Upper lobe of right lung (tissue), 1 donor: ENCODE measurements at places on chromosomes 13 and 19. TPM values are rescaled to one million over a fixed set of nuclear protein-coding genes. Genes with fewer than 3 reads are reported as not detected.
A peak's percentile ranks its signal among the peaks of the same experiment; 100 is the strongest.

DNA sequence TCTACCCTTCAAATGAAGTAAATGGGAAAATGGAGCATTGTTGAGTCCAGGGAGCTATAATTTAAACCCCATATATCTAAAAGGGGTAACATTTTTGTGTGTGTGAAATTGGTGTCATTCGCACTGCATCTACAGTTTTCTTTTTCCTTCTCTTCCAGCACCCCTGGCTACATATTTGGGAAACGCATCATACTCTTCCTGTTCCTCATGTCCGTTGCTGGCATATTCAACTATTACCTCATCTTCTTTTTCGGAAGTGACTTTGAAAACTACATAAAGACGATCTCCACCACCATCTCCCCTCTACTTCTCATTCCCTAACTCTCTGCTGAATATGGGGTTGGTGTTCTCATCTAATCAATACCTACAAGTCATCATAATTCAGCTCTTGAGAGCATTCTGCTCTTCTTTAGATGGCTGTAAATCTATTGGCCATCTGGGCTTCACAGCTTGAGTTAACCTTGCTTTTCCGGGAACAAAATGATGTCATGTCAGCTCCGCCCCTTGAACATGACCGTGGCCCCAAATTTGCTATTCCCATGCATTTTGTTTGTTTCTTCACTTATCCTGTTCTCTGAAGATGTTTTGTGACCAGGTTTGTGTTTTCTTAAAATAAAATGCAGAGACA lies 28.6 kb downstream of the ALOX5AP start:
- no peaks in the 10 kb centered on the region for H3K27me3 ChIP-seq
- no peak overlapping the region for H3K4me3 ChIP-seq
- no peaks in the 10 kb centered on the region for H3K36me3 ChIP-seq
- H3K27ac ChIP-seq, result no peak overlapping the region
- no peak for DNase-seq

DNA sequence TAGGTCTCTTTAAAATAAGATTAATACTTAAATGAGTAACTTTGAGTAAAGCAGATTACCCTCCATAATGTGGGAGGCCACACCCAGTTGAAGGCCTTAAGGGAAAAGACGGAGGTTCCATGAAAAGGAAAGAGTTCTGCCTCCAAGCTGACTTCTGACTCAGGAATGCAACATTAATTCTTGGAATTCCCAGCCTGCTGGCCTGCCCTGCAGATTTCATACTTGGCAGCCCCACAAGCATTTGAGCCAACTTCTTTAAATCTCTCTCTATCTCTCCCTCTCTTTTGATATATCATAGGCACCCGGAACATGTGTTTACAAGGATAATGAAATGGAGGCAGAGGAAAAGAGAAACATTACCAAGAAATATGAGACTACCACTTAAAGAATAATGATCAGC lies 902.3 kb upstream of the MIR17HG start:
- H3K36me3 ChIP-seq, result no peaks in the 10 kb centered on the region
- no peak overlapping the region for H3K27ac ChIP-seq
- no peak overlapping the region for H3K4me3 ChIP-seq
- DNase-seq, result no peak
- H3K4me1 ChIP-seq, result peaks cover 4% of the 10 kb centered on the region

- H3K36me3 ChIP-seq, result peaks cover 35% of the 10 kb centered on the region
- no peak overlapping the region for H3K27ac ChIP-seq
- DNase-seq, result no peak
Observed at GRCh38 chr19:3462991-3463713, 17.2 kb downstream of the SMIM24 start.

DNA sequence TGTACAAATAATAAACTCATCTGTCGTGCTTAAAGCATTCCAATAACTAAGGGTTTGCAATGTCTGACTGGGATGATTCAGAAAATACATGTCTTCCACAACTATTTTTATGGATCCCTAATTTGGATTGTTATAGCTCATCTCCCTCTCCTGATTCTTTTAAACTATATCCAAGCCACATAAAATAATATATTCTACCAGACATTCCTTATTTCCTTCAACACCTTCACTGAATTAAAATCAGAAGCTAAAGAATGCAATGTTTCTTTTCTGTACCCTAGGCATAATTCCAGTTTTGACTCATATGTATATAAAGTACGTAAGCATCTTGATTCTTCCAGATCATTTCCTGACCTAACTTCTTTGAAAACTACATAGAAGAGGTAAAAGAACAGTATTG lies 420.4 kb downstream of the EFNB2 start:
- no peaks in the 10 kb centered on the region for H3K36me3 ChIP-seq
- no peaks in the 10 kb centered on the region for H3K27me3 ChIP-seq
- DNase-seq, result no peak
- no peaks in the 10 kb centered on the region for H3K4me1 ChIP-seq

DNA sequence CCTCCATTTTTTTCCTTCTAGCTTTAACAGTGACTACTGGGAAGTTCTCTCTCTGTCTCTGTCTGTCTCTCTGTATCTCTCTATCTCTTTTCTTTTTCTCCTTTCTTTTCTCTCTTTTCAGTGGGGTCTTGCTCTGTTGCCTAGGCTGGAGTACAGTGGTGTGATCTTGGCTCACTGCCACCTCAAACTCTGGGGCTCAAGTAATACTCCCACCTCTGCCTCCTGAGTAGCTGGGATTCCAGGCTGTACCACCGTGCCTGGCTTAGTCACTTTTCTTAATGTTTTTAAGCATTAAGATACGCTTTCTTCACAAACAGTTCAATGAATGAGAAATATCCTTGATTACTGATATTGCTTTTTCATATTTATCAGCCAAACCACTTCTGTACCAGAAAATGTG lies 13.1 kb downstream of the PCCA start:
- H3K4me1 ChIP-seq, result peaks cover 18% of the 10 kb centered on the region
- no peak overlapping the region for H3K4me3 ChIP-seq
- no peak for DNase-seq
- no peak overlapping the region for H3K27ac ChIP-seq

- no peaks in the 10 kb centered on the region for H3K36me3 ChIP-seq
- no peak for DNase-seq
- H3K27me3 ChIP-seq, result no peaks in the 10 kb centered on the region
- H3K4me1 ChIP-seq, result peaks cover 20% of the 10 kb centered on the region
- peak overlapping the region; percentile 93 for H3K27ac ChIP-seq
Observed at GRCh38 chr19:29212356-29212647, 649 bp downstream of the UQCRFS1 start.

- DNase-seq, result peak; percentile 34
- peaks cover 24% of the 10 kb centered on the region for H3K27me3 ChIP-seq
- no peak overlapping the region for H3K27ac ChIP-seq
- no peak overlapping the region for H3K4me3 ChIP-seq
- no peaks in the 10 kb centered on the region for H3K4me1 ChIP-seq
- no peaks in the 10 kb centered on the region for H3K36me3 ChIP-seq
Observed at GRCh38 chr13:111945086-111945485, 121.9 kb upstream of the SOX1 start.

DNA sequence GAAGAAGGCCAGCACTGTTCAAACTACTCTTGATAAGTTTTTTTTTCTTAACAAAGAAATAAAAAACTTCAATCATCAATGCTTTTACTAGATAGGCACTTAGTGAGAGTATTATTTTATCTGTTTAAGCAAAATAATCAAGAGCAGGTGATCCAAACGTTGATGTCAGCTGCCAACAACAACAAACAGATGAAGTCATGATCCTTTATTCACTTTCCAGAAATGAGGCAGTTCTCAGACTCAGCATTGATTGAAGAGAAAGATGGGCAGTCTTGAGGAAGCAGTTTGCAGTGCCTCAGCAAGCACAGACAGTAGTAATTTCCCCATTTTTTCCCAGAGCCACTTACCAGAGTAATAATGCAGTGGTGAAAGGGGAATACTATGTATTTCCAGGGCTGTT lies 38.4 kb upstream of the CSNK1A1L start:
- no peaks in the 10 kb centered on the region for H3K36me3 ChIP-seq
- H3K27ac ChIP-seq, result no peak overlapping the region
- H3K4me1 ChIP-seq, result no peaks in the 10 kb centered on the region
- no peak overlapping the region for H3K4me3 ChIP-seq
- no peak for DNase-seq
- H3K27me3 ChIP-seq, result no peaks in the 10 kb centered on the region

DNA sequence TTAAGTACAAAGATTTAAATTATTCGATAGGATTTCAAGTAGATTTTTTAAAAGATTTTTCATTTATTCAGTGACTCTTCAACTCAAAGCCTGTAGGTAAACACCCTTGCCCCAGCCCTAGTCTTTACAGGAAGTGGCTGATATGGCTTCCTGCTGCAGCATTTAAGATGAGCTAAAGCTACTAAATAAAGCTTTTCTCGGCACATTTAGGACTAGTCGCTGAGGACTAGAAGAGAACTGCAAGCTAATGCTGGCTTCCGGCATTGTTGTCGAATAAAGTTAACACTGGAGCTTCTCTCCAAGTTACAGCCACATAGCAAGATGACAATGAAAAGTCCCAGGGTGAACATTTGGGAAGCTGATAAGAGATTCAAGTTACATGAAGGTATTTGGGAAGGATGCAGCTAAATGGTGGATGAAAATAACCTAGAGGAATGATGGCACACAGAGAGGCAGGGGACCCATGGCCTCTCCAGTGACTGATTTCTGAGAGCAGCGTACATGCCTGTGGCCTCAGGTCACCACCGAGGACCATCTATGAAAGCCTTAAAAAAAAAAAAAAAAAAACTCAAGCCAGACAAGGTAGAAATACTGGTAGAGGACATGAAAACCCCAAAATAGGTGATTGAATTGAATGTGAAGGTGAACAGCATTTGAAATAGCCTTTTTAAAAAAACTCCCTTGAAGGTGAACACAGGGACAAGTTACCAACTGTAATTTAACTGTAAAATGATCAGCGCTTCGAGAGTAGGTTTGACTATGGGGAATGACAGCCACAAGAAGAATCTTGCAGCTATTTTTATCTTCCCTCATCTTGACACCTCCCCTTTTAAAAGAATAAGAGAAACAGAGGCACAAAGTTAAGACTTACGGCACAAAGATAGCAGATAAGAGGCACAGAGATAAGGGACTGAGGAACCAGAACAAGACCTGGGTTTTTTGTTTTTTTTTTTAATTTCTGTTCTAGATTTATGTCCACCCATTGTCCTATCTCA lies 155.4 kb downstream of the DCT start:
- no peak for DNase-seq
- H3K4me1 ChIP-seq, result no peaks in the 10 kb centered on the region
- H3K36me3 ChIP-seq, result no peaks in the 10 kb centered on the region
- H3K27ac ChIP-seq, result peak overlapping the region; percentile 55
- no peak overlapping the region for H3K4me3 ChIP-seq

DNA sequence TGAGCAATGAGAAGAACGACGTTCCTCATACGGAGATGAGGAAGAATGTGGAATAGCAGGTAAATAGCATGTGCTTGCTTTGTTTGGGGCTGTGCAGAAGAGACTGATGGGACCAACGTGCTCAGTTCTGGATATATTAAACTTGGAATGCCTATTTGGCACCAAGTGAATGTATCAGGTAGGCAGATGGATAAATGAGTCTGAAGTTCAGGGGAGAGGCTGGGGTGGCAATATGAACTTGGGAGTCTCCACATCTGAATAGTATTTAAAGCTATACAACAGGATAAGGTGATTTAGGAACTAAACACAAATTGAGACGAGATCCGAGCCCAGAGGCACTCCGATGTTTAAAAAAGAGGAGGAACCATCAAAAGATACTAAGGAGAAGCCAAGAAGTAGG lies 12.7 kb upstream of the USPL1 start:
- no peak overlapping the region for H3K4me3 ChIP-seq
- no peak overlapping the region for H3K27ac ChIP-seq
- peaks cover 12% of the 10 kb centered on the region for H3K4me1 ChIP-seq

GRCh38 chr19:17873786-17874757 lies 2.3 kb downstream of the SLC5A5 start:
- DNase-seq, result peak; percentile 77
- H3K4me1 ChIP-seq, result peaks cover 16% of the 10 kb centered on the region
- no peaks in the 10 kb centered on the region for H3K36me3 ChIP-seq
- H3K27ac ChIP-seq, result no peak overlapping the region
- peak overlapping the region; percentile 21 for H3K4me3 ChIP-seq

- peaks cover 11% of the 10 kb centered on the region for H3K4me1 ChIP-seq
- H3K27me3 ChIP-seq, result peaks cover 5% of the 10 kb centered on the region
- H3K27ac ChIP-seq, result peak overlapping the region; percentile 75
- H3K4me3 ChIP-seq, result no peak overlapping the region
Observed at GRCh38 chr13:99659226-99659625, 158.0 kb downstream of the TM9SF2 start.

- H3K27me3 ChIP-seq, result no peaks in the 10 kb centered on the region
- H3K4me1 ChIP-seq, result no peaks in the 10 kb centered on the region
- no peaks in the 10 kb centered on the region for H3K36me3 ChIP-seq
- no peak overlapping the region for H3K4me3 ChIP-seq
Observed at GRCh38 chr13:56687131-56687530, 453.6 kb upstream of the PRR20A start.

GRCh38 chr13:40370661-40371060 lies 295.8 kb downstream of the FOXO1 start:
- no peak for DNase-seq
- no peaks in the 10 kb centered on the region for H3K27me3 ChIP-seq
- no peak overlapping the region for H3K4me3 ChIP-seq
- no peaks in the 10 kb centered on the region for H3K4me1 ChIP-seq
- H3K27ac ChIP-seq, result no peak overlapping the region

DNA sequence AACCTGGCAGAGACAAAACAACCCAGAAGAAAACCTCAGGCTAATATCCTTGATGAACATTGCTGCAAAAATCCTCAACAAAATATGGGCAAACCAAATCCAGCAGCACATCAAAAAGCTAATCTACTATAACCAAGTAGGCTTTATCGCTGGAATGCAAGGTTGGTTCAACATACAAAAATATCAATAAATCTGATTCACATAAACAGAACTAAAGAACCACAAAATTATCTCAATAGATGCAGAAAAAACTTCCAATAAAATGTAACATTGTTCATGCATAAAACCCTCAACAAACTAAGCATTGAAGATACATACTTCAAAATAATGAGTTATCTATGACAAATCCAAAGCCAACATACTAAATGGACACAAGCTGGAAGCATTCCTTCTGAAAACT lies 8.8 kb downstream of the ZNF724 start:
- H3K4me3 ChIP-seq, result no peak overlapping the region
- H3K36me3 ChIP-seq, result no peaks in the 10 kb centered on the region
- no peaks in the 10 kb centered on the region for H3K4me1 ChIP-seq
- no peak for DNase-seq
- no peak overlapping the region for H3K27ac ChIP-seq

- peaks cover 10% of the 10 kb centered on the region for H3K27me3 ChIP-seq
- peak overlapping the region; percentile 17 for H3K27ac ChIP-seq
- H3K4me3 ChIP-seq, result peak overlapping the region; percentile 23
- DNase-seq, result peak; percentile 90
- no peaks in the 10 kb centered on the region for H3K36me3 ChIP-seq
Observed at GRCh38 chr19:703651-704446, 4.9 kb upstream of the PALM start.

GRCh38 chr19:6164906-6165531 lies 29.6 kb downstream of the ACSBG2 start:
- no peaks in the 10 kb centered on the region for H3K36me3 ChIP-seq
- no peak overlapping the region for H3K4me3 ChIP-seq
- no peak overlapping the region for H3K27ac ChIP-seq
- DNase-seq, result no peak
- H3K27me3 ChIP-seq, result no peaks in the 10 kb centered on the region

The ANGPTL4 gene
- total RNA-seq, result 6.3 TPM

The IGFL2 gene
- not detected for total RNA-seq

The OLFM4 gene
- total RNA-seq, result not detected

The CFAP97D2 gene
- not detected for total RNA-seq

The TUBA3C gene
- not detected for total RNA-seq

The RTBDN gene
- total RNA-seq, result not detected
